ENCODE measurements at places on chromosomes 1 and 21.

- no peak for DNase-seq
Observed at GRCh38 chr1:93525431-93525830, 77.5 kb downstream of the FNBP1L start.

DNA sequence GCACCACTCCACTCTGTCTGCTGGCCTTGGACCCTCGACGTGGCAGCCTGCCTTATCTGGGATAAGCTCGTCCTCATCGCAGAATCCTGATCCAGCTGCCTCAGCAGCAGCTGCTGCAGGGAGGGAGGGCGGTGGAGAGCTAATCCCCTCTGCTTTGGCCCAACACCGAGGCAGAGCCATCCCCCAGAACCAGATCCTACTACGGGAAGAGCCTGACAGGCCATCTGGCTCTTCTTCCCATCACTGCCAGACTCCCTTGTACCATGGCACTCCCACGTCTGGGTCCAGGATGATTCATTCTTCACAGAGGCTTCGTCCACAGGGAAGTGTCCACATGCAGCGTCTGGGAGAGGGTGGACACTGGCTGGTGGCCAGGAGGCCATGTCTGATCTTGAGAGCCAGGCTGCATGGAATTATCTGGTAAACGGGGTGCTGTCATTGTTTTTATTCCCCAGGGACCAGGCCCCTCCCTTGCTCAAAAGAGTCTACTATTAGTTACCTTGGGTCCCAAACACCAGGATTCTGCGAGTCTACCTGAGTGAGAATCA, 14.6 kb upstream of the PKP1 start:
- DNase-seq = peak; percentile 64

DNA sequence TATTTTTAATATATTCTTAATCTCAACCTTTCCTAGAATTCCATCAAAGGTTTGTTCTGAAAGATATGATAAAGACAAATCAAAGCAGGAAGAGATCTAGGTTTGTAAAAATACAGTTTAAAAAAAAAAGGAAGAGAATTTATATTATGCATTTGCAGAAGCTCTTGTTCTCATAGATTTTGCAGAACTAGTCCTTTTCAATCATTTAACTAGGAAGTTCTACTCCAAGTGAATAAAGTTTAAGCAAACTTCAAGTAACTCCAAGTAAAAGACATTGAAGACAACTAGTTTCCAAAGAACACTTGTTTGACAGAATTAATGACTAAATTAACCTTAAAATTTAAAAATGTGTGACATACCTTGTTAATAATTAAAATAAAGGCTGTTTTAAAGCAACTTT, 55.9 kb downstream of the HNRNPR start:
- no peak for DNase-seq

- DNase-seq = no peak
Observed at GRCh38 chr1:210001751-210002150, 63.7 kb downstream of the SYT14 start.

GRCh38 chr1:228459091-228459993, 27.8 kb upstream of the RNF187 start:
- DNase-seq = no peak

DNA sequence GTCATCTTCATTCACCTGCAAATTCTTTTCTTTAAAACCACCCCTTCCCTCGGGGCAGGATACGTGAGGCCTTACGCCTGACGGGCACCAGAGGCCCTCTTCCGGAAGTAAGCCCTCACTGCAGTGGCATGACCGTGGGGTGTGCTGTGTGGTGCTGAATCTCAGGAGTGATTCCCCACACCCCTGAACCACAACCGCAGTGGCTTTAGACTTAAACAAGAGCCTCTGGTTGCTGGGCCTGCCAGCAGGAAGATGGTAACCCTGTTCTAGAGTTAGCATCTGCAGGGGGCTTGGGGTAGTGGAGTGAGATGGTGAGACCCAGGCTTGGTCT, 12.1 kb downstream of the BSND start:
- no peak for DNase-seq

GRCh38 chr1:185400052-185400451, 83.0 kb upstream of the IVNS1ABP start:
- no peak for DNase-seq

DNA sequence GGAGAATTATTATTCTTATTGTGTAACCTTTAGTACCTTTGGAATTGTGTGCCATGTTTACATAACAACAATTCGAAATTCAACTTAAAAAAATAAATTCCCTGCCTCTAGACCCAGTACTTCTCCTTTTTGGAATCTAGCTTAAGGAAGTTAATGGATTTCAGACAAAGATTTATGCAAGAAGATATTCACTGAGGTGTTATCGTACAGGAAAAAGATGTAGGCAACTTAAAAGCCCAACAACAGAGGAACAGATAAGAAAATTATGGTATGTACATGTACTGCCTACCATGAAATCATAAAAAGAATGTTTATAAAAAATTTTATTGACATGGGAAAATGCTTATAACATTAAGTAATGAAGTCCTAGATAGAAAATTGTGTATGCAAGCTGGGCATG, 18.2 kb upstream of the STMN1 start:
- DNase-seq = no peak

GRCh38 chr1:38117444-38117887, 70.9 kb upstream of the POU3F1 start:
- DNase-seq = no peak

DNA sequence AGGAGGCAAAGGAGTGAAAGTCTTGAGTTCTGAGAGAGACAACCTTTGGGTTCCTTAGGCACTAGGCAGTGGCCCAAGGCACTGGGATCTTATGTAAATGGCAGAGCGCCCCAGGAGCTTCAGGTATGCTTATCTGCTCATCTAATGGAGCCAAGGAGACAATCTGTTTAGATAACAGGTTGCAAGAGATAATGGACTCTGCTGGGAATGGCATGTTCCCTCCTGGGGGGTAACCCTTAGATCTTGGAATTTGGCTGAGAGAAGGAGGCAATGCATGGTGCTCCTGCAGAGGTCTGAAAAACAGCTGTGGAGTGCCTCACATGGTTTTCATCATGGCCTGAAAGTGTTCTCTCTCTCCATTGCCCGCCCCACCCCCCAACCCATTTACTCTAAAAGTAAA, 44.1 kb upstream of the WLS start:
- DNase-seq = no peak

DNA sequence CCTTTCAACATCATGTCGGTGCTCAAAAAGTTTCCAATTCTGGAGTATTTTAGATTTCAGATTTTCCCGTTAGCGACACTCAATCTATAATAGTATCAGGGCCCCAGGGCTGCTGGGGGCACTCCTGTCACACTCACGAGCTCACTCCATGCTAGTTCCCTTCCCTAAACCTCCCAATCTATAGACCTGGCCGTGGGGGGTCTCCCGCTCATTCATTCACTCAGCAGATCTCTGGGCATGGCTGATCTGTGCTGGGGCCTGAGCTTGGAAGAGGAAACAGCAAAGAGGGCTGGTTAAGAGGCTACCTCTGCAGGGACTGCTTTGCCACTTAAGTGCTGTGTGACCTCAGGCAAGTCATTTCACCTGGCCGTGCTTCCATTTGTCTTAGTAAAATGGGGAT, 46.8 kb upstream of the LAPTM5 start:
- DNase-seq = no peak

- no peak for DNase-seq
Observed at GRCh38 chr1:48870596-48870995, 93.9 kb upstream of the BEND5 start.

DNA sequence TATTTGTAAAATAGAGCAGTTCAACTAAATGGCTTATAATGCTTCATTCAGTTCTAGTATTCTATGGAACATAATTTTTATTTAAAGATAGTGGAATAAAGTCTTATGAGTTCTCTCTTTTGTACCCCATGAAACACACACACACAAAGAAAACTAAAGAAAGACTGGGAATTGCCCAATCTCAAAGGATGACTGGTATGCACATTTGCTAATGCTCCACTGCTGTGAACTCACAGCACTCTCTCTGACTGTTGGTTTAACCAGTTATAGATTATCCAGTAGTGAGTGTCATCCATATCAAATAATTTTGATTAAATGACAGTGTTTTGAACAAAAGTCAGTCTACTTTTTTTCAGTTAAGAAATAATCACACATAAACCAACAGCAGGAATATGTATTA, 1082.4 kb upstream of the B3GALT2 start:
- no peak for DNase-seq

DNA sequence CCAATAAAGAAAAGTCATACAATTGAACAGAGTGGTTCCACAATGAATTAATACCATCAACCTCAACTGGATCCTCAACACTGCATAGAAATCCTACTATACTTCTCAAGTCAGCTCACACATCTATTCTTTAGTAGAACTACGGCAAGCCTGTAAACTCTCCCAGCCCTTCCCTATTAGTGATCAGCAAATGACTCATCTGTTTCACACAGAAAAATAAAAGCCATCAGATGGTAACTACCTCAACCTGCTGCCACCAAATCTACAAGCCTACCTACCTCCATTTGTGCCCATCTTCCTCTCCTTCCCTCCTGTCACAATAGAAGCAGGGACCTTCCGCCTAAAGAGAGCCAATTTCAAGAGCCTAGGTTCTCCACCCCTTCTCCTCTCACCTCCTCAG, 63.6 kb downstream of the DMAP1 start:
- no peak for DNase-seq

GRCh38 chr1:246564839-246565750, 966 bp downstream of the TFB2M start:
- no peak for DNase-seq

DNA sequence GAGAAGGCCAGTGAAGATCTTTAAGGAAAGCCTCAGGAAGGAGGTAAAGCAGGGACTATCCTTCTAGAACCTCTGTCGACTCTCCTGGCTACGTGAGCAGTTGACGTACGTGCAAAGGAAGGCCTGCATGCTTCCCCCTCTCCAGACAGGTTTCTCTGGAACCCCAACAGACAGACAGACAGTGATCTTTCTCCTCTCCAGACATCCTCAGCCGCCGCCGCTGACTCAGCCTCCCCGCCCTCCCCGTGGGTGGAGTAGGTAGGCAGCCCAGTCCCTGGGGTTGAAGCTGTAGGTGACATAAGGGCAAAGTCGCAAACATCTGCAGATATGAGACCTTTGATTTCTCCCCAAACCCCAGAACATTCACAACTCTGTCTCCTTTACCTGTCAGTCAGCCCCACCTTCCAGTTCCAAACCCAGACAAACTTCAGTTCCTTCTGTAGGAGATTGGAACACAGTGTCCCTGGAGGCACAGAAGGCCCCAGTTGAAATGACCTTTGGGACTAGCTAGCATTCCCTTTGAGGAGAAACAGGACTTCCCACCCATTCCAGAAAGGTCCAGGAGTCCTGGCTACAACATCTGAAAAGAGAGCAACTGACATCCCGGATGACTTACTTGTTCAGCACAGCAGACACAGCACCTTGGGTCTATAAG, 146.0 kb upstream of the JUN start:
- no peak for DNase-seq

- DNase-seq = no peak
Observed at GRCh38 chr1:18116777-18117176, 9.2 kb downstream of the IGSF21 start.

GRCh38 chr1:241531195-241532161, 700 bp upstream of the KMO start:
- no peak for DNase-seq

DNA sequence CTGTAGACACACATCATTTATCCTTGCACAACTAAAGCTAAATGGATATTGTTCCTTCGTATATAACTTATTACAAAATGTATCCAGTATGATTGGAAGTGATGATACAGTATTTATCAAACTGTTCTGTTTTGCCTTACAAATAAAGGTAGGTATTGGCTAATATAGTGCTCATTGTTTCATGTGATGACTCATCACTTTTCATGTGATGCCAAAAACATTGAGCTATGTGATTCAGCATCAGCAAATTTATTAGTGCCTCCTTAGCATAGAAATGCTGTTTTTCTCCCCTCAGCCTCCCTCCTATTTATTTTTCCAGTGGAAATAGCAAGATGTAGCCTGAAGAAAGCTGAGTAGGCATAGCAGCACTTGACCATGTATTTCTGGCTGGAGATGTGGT, 228.6 kb upstream of the LYPLAL1 start:
- DNase-seq = no peak

DNA sequence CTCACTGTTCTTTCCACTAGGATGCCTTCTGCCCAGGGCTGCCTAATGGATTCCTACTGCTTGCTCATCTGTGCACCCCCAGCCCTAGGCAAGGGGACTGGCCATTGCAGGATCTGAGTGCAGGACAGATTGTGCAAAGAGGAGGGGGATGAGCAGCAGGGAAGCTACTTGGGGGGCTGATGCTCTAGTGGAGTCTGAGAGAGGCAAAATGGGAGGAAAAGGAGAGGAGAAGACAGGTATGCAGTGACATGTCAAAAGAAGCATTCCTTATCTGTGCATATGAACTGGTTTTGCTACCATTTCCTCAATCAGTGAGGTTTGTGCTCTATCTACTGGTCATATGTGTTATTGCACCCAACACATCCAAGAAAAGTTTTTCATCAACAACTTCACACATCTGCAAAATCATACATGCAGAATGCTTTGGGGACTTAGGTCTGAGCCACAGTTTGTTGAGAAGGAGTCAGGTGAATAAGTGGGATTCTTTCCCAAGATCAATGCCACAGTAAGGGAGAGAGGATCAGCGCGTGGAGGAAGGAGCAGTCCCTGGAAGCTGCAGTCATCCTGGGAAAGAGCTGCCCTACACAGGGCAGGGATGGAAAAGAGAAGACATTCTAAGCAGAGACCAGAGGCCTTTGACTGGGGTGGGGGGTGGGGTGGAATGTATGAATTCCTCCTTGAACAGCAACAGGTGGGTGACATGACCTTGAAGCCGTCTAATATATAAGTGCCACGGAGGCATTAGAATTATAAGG, 14.4 kb downstream of the SLC5A9 start:
- DNase-seq = no peak

- DNase-seq = peak; percentile 79
Observed at GRCh38 chr1:48776393-48777218, at the start of gene BEND5. TSS of gene BEND5 (minus strand) at chr1:48776891. CDS start at chr1:48776831, 60 bp downstream.

- DNase-seq = peak; percentile 96
Observed at GRCh38 chr1:155323729-155324036, 3.0 kb downstream of the RUSC1 start.

- DNase-seq = no peak
Observed at GRCh38 chr1:97247196-97247595, 525.6 kb downstream of the PTBP2 start.

DNA sequence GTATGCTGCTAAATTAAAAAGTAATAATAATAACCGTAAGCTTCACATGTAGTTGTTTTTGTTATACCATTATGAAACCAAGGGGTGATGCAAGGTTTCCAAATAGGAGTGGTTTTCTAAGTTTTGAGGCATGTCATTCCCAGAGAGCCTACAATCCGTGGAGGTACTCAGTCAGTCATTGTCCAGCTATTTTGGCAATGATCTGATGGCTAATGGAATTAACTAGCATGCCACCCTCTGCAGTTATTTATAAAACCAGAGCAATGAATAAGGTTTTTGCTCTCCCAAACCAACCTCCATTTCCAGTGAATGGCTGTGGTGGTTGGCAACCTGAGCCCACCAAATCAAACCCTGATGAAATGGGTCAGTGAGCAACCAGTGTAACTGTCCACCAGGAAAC, 106.4 kb downstream of the TBX15 start:
- no peak for DNase-seq

- DNase-seq = no peak
Observed at GRCh38 chr1:101100674-101101073, 75.1 kb upstream of the DPH5 start.
